ENCODE measurements at places on chromosomes 7 and 10. TPM values are rescaled to one million over a fixed set of nuclear protein-coding genes. Genes with fewer than 3 reads are reported as not detected.

The NUTM2E gene
- not detected for total RNA-seq

The CFAP43 gene
- total RNA-seq = 0.27 TPM

The PURB gene
- total RNA-seq = 33.9 TPM

The ADAMTS14 gene
- 0.62 TPM for total RNA-seq

The C10orf62 gene
- total RNA-seq = 0.42 TPM

The HBP1 gene
- total RNA-seq = 51.8 TPM

The GARIN1A gene
- total RNA-seq = 7.4 TPM

The STAMBPL1 gene
- total RNA-seq = 3.5 TPM

The SFTPD gene
- 0.58 TPM for total RNA-seq

DNA sequence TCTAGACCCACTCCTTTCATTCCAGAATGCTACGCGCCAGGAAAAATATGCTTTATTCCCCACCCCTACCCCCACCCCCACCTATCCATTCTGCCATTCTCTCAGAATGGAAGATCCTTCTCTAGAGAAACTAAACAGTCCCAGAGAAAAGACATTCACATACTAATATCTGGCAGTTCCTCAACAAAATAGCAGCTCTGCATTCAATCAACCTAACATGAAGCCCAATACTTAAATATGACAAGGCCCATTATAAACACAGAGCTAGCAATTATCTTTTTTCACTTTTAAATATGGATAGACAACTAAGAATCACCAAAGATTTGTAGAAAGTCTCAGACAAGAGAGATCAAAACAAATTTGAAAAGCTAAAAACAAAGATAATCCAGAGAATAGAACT, 16.4 kb downstream of the CACUL1 start:
- peaks cover 7% of the 10 kb centered on the region for H3K4me1 ChIP-seq
- H3K36me3 ChIP-seq = no peaks in the 10 kb centered on the region
- no peak for DNase-seq
- no peak overlapping the region for H3K4me3 ChIP-seq

GRCh38 chr7:150351587-150352194, 10.3 kb upstream of the RARRES2 start:
- H3K36me3 ChIP-seq = no peaks in the 10 kb centered on the region
- H3K27ac ChIP-seq = no peak overlapping the region
- no peaks in the 10 kb centered on the region for H3K4me1 ChIP-seq
- no peak overlapping the region for H3K4me3 ChIP-seq

GRCh38 chr10:121572859-121573537, 25.2 kb downstream of the FGFR2 start:
- H3K4me3 ChIP-seq = no peak overlapping the region
- H3K4me1 ChIP-seq = no peaks in the 10 kb centered on the region
- no peak overlapping the region for H3K27ac ChIP-seq
- no peaks in the 10 kb centered on the region for H3K27me3 ChIP-seq
- no peak for DNase-seq

DNA sequence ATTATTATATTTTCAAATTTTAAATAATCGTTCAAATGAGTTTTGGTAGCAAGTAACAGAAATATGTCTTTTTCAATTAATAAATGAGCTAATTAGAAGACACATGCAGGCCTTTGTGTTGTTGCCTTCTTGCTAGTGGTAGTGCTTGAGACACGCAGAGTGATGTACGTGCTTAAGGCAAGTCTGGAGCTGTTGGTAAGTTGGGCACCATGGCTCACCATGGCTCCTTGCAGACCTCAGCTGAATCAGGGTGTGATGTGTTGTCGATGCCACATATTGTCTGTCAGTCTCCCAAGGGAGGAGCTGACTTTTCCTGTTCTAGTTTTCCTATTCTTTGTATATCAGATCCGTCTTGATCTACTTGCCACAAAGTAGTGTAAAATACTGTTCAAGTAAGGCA, 8.3 kb downstream of the CDK14 start:
- no peaks in the 10 kb centered on the region for H3K4me1 ChIP-seq
- no peaks in the 10 kb centered on the region for H3K36me3 ChIP-seq
- H3K27ac ChIP-seq = no peak overlapping the region
- no peak overlapping the region for H3K4me3 ChIP-seq
- DNase-seq = no peak

DNA sequence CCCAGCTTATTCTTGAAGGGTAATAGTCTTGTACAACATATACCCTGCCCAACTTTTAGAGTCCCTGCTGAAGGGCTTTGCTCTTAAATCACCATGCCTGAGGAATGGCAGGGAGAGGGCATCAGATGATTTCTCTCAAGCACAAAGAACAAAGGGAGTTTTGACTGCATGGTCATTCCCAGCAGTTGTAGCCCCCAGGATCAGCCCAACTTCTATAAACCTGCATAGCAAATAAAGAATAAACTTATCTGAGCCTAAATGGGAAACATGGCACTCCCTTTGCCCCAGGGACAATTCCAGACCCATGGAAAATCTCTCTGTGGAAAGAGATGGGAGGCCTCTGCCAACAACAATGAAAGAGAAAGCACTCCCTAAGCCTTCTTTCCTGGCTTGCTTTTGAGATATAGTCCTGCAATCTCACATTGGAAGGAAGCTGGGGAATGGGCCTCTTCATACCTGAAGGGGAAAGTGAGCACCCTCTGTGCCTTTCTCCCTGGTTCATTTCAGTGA, 18.7 kb downstream of the CADPS2 start:
- no peaks in the 10 kb centered on the region for H3K27me3 ChIP-seq
- no peaks in the 10 kb centered on the region for H3K36me3 ChIP-seq
- H3K4me1 ChIP-seq = no peaks in the 10 kb centered on the region
- DNase-seq = no peak
- H3K27ac ChIP-seq = no peak overlapping the region

DNA sequence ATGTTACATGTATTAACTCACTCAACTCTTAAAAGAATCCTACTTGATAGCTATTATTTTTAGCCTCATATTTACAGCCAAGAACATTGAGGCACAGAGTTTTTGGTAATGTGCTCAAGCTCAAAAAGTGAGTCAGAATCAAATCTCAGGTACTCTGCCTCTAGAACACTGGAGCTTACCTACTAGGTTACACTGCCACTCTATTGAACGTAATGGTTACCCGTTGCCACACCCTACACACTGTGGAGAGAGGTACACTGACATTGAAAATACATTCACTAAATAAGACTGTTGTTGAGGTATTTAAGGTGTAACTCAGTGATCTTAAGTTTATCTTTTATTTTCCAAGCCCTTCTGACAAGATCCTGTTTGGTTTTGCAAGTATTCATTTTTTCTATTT, 17.9 kb downstream of the SLC26A3 start:
- no peaks in the 10 kb centered on the region for H3K27me3 ChIP-seq
- H3K27ac ChIP-seq = no peak overlapping the region
- no peak for DNase-seq
- H3K4me1 ChIP-seq = no peaks in the 10 kb centered on the region
- no peaks in the 10 kb centered on the region for H3K36me3 ChIP-seq

- H3K4me1 ChIP-seq = no peaks in the 10 kb centered on the region
- H3K4me3 ChIP-seq = no peak overlapping the region
- DNase-seq = no peak
- H3K27me3 ChIP-seq = no peaks in the 10 kb centered on the region
- no peaks in the 10 kb centered on the region for H3K36me3 ChIP-seq
- H3K27ac ChIP-seq = no peak overlapping the region
Measured at GRCh38 chr10:12476656-12477055, 127.3 kb downstream of the CAMK1D start.

DNA sequence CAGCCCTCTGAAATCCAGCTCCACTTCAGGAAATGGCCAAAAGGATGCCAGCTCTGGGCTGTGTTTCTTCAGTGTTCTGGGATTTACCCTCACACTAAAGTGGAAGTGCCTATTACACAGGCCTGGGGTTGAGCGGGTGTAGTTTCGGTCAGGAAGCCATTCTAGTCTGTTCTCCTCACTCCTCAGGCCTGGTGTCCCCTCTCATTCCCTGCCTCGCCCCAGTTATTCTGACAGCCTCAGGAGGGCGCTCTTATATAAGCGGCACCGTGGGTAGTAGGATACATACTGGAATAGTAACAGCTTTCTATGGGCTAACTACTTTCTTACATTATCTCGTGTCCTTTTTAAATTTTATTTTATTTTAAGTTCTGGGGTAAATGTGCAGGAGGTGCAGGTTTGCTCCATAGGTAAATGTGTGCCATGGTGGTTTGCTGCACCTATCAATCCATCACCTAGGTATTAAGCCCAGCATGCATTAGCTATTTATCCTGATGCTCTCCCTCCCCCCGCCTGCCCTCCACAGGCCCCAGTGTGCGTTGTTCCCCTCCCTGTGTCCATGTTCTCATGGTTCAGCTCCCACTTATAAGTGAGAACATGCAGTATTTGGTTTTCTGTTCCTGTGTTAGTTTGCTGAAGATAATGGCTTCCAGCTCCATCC, 12.2 kb upstream of the LGI1 start:
- H3K4me1 ChIP-seq = peaks cover 4% of the 10 kb centered on the region
- H3K4me3 ChIP-seq = no peak overlapping the region
- H3K27me3 ChIP-seq = no peaks in the 10 kb centered on the region
- no peak overlapping the region for H3K27ac ChIP-seq
- no peaks in the 10 kb centered on the region for H3K36me3 ChIP-seq

DNA sequence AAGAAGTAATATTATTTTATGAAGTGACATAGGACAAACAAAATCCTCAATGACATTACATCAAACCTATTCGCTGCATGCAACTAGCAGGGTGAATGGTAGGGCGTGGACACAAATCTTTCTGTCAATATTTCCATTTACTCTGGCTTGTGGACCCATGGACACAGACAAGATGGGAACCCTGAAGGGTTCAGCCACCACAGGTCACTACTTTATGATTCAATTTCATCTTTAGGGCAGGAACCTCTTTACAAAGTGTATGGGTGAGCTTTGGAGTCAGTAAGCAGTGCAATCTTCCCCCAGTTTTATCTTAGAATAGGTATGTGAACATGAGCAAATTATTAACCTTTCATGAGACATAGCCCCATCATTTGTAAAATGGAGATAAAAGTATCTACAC, 982.4 kb upstream of the LRRTM3 start:
- no peaks in the 10 kb centered on the region for H3K27me3 ChIP-seq
- no peak overlapping the region for H3K27ac ChIP-seq
- no peak overlapping the region for H3K4me3 ChIP-seq
- DNase-seq = no peak

DNA sequence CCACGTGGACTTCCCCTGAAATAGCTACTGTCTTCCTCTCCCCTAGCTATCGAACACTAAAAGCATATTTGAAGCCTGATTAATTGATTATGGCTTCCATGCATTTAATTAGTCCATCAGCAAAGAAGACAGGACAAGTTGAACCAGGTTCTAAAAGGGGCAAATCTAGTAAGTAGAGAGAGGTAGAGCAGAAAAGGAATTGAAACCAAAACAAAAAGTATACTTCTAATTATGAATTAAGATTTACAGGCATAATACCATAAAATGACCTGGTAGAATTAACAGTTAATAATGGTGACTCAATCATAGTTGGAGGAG, 393 bp upstream of the DNAJC1 start:
- DNase-seq = no peak
- H3K4me1 ChIP-seq = no peaks in the 10 kb centered on the region
- H3K4me3 ChIP-seq = no peak overlapping the region
- H3K27me3 ChIP-seq = no peaks in the 10 kb centered on the region
- H3K27ac ChIP-seq = no peak overlapping the region

GRCh38 chr7:94431619-94432280, 37.1 kb downstream of the COL1A2 start:
- H3K27me3 ChIP-seq = no peaks in the 10 kb centered on the region
- no peak for DNase-seq
- H3K27ac ChIP-seq = no peak overlapping the region

- no peak overlapping the region for H3K4me3 ChIP-seq
- peaks cover 1% of the 10 kb centered on the region for H3K4me1 ChIP-seq
- H3K27me3 ChIP-seq = no peaks in the 10 kb centered on the region
- H3K36me3 ChIP-seq = no peaks in the 10 kb centered on the region
Measured at GRCh38 chr10:74233281-74233680, 82.3 kb downstream of the ADK start.

- no peak overlapping the region for H3K27ac ChIP-seq
- no peak overlapping the region for H3K4me3 ChIP-seq
- H3K4me1 ChIP-seq = no peaks in the 10 kb centered on the region
- H3K27me3 ChIP-seq = no peaks in the 10 kb centered on the region
- no peaks in the 10 kb centered on the region for H3K36me3 ChIP-seq
Measured at GRCh38 chr10:13627459-13628310, 40.9 kb downstream of the PRPF18 start.

- no peak overlapping the region for H3K4me3 ChIP-seq
- no peak overlapping the region for H3K27ac ChIP-seq
- no peaks in the 10 kb centered on the region for H3K4me1 ChIP-seq
- H3K36me3 ChIP-seq = no peaks in the 10 kb centered on the region
- no peaks in the 10 kb centered on the region for H3K27me3 ChIP-seq
Measured at GRCh38 chr7:138286846-138287245, 173.2 kb upstream of the TRIM24 start.

- no peaks in the 10 kb centered on the region for H3K36me3 ChIP-seq
- DNase-seq = no peak
- H3K27ac ChIP-seq = no peak overlapping the region
- H3K4me3 ChIP-seq = no peak overlapping the region
- no peaks in the 10 kb centered on the region for H3K27me3 ChIP-seq
Measured at GRCh38 chr7:4851459-4852422, 10.1 kb downstream of the PAPOLB start.

DNA sequence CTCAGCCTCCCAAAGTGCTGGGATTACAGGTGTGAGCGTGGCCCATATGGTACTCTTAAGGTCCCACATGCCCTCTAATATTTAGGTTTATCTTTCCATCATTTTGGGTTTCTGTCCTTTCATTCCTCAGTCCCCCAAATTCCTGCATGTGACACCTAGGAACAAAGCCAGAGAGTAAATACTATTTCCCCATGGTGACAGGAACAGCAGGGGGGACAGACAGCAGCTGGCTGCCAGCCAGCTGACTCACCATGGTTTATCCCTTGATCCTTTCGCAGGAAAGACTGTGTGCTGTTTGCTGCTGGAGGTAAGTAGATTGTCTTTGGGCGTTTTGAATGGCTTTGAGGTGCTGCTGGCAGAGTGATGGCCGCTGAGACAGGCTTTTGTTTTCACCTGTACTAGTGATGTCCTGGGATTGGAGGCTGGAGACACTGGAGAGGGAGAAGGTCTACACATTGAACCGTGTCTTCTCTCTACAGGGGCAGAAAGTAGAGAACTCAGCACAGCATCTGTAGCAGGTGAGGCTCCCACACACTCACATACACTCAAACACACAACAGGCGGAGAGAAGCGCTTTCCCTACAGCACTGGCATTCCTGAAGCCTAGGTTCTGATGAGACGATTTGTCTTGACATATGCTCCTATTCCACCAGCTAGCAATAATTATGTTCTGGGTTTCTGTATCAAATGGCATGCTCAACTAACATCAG, 83.7 kb upstream of the EFCAB10 start:
- no peaks in the 10 kb centered on the region for H3K4me1 ChIP-seq
- no peaks in the 10 kb centered on the region for H3K36me3 ChIP-seq

GRCh38 chr10:99524050-99524666, 8.6 kb upstream of the NKX2-3 start:
- no peaks in the 10 kb centered on the region for H3K4me1 ChIP-seq
- DNase-seq = no peak
- H3K27ac ChIP-seq = no peak overlapping the region
- no peak overlapping the region for H3K4me3 ChIP-seq

GRCh38 chr10:118330295-118331076, 11.6 kb downstream of the FAM204A start:
- no peaks in the 10 kb centered on the region for H3K27me3 ChIP-seq
- H3K36me3 ChIP-seq = peaks cover 3% of the 10 kb centered on the region
- H3K4me3 ChIP-seq = no peak overlapping the region
- no peak overlapping the region for H3K27ac ChIP-seq
- H3K4me1 ChIP-seq = no peaks in the 10 kb centered on the region

GRCh38 chr7:94426980-94427875, 32.5 kb downstream of the COL1A2 start:
- DNase-seq = no peak
- no peak overlapping the region for H3K27ac ChIP-seq
- H3K27me3 ChIP-seq = no peaks in the 10 kb centered on the region
- H3K36me3 ChIP-seq = peaks cover 22% of the 10 kb centered on the region
- no peak overlapping the region for H3K4me3 ChIP-seq

All from aorta (tissue), 5 donors.